Sciatic nerve (tissue), 2 donors: ENCODE measurements at places on chromosomes 2 and 18. TPM values are rescaled to one million over a fixed set of nuclear protein-coding genes. Genes with fewer than 3 reads are reported as not detected.

The SERPINB2 gene
- total RNA-seq: 2.6 TPM

The INHBB gene
- 37.4 TPM for total RNA-seq

The HOXD13 gene
- total RNA-seq: not detected

The RAB6C gene
- total RNA-seq: 0.13 TPM

The HOXD11 gene
- total RNA-seq: 0.40 TPM

The PLEKHH2 gene
- total RNA-seq: 58.9 TPM

The L3MBTL4 gene
- total RNA-seq: 8.7 TPM

GRCh38 chr2:154386186-154386585 lies 312.3 kb upstream of the KCNJ3 start:
- DNase-seq: no peak

DNA sequence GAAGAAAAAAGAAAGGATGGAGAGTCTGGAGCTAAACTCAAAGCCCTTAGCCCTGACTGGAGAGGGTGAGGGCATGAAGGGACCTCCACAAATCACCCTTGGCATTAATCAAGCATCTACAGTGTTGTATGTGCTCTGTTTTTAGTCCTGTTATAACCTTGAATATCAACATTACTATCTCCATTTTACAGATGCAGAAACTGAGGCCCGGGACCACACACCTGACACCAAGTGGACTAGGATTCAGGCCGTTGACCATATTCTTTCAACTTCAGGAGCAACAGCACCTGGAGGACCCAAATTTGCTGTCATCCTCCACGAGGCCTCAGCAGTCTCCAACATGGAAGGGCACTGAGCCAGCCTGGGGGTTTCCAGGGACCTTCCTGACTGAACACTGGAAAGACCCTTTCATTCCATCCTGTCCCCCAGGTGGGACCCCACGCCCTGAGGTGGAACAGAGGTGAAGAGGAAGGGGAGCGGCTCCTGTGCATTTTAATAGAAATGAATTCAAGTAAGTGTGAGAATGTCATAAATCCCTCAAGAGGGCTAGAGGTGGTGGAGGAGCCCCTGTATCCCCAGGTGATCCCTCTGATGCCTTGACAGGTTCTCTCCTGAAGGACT lies 41.0 kb downstream of the SERTAD2 start:
- DNase-seq: peak; percentile 54

GRCh38 chr2:159505196-159505595 lies 111.2 kb downstream of the BAZ2B start:
- no peak for DNase-seq

DNA sequence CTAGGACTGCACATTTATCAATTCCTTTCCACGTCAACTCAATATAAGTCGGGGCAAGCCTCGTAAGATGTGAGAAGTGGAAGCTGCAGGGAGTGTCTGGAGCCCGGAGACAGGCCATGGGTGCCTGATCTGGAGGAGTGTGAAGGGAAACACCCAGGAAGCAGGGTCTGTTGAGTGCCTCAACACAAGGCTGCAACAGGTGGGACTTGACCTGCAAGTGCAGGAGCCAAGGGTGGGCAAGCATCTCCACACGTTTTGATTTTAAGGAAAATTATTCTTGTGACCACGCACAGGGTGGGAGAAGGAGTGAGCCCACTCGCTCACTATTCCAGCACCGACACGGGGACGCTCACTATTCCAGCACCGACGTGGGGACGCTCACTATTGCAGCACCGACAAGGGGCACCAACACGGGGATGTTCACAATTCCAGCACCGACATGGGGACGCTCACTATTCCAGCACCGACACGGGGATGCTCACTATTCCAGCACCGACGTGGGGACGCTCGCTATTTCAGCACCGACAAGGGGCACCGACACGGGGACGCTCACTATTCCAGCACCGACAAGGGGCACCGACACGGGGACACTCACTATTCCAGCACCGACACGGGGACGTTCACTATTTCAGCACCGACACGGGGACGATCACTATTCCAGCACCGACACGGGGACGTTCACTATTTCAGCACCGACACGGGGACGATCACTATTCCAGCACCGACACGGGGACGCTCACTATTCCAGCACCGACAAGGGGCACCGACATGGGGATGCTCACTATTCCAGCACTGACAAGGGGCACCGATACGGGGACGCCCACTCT lies 197.3 kb downstream of the EIPR1 start:
- peak; percentile 72 for DNase-seq

- DNase-seq: no peak
These were observed at the start of gene TFCP2L1 for GRCh38 chr2:121284463-121285449. Gene TFCP2L1 (minus strand): TSS chr2:121285202. CDS start chr2:121285109, 93 bp downstream.

GRCh38 chr2:156189143-156189542 lies 143.4 kb downstream of the NR4A2 start:
- DNase-seq: no peak

DNA sequence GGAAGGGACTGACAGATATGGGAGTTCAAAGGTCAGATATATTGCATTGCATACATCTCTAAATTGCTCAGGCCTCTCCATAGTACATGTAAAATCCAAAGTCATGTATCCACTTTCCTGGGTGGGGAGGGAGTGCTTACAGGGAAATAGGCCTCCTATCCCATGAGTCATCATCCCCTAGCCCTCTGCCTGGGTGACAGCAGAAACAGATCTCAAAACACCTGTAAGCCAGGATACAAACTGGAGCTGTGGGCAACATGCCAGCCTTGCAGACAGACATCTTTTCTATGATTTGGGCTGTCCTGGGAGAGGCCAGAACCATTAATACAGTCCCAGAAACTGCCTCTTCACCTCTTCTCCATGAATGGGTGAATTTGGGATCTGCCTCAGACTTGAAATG lies 4.8 kb downstream of the ALK start:
- no peak for DNase-seq

DNA sequence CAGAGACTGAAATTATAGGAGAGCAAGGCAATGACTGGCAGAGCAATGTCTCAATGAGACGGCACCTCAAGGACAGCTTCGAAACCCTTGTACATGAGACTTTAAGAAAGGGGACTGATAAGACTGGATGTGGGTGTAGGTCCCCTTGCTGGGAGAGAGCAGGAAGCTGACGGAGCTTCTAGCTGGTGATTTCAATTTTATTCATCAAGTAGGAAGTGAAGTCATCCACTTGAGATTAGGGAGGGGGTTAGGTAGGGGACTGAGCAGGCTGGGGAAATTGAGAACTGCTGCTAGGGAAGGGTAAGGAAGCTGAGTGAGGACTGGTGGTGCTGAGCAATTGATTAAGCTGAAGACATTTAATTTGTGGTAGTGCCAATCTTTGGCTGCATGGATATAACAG lies 99.5 kb upstream of the ITGB6 start:
- DNase-seq: no peak

DNA sequence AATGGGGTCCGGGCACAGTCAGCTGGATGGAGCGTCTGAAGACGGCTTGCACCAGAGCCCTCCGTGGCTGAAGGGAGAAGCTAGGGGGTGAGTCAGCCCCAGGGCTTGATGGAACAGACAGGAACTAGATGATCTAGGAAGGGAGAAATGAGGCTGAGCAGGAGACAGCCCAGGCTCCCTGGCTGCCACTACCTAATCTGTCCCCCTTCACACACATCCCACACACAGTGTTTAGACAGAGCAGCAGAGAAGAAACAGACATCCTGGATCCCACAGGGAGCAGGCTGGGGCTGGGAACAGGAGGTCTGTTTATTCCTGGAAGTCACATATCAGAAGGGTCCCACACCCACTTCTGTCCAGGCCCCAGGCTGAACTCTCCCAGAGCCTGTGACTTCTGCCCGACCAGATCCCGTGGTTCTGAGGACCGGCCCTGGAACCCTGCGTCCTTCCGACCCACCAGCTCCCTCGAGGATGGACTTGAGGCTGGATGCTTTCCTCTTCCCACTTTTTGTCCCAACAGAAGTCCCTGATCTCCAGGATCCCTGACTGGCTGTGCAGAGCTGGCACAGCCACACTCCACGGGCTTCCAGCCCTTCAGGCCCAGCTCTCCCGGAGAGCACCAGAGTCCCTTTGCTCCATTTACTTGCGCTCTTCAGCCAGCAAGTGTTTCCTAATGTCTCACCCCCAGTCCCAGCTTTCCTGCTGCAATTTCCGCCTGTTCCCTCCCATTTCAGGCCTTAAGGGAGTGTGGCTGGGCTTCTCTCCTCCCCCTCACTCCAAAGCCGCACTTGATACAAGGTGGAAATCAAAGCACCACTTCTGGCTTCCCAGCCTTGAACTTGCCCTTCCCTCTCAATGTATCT lies 1.5 kb upstream of the GPBAR1 start:
- DNase-seq: no peak

DNA sequence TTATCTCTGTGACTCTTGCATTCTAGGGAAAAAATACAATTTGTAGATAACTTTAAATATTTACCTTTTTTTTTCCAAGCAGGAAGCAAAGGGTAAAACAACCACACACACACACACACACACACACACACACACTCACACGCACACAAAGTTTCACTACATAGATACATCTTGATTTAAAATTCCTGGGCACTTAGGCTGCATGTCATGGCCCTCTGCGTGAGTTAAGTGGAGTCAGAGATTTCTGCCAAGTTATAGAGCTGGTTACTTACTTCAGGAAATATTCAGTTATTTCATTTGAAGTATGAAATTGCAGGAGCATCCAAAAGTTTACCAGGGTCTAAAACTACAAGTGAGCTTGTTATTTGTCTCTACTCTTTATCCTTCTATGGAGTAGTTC lies 612.0 kb downstream of the IRS1 start:
- no peak for DNase-seq
